ENCODE measurements at places on chromosomes 2 and 18.

DNA sequence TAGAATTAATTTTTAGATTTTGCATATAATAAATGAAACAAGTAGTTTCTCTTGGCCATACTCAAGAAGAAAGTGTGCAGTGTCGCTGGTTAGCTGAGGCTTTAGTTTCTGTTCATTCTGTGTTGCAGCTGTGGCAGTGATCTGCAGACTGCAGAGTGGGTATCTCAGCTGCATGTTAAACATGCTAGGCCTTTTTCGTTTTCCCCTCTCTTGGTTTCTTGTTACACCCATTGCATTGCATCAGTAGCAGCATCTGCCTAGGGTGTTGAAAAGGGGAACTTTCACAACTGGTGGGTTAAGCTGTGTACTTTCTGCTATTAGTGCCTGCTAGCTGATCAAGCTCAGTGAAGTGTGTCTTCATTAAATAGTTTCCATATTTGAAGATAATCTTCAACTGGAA lies 51.3 kb downstream of the ACSL3 start:
- DNase-seq = peak; percentile 65

- DNase-seq = no peak
These were observed 762 bp downstream of the VPS4B start for GRCh38 chr18:63421514-63421913.

GRCh38 chr2:152577579-152577978 lies 139.7 kb downstream of the PRPF40A start:
- DNase-seq = peak; percentile 73

DNA sequence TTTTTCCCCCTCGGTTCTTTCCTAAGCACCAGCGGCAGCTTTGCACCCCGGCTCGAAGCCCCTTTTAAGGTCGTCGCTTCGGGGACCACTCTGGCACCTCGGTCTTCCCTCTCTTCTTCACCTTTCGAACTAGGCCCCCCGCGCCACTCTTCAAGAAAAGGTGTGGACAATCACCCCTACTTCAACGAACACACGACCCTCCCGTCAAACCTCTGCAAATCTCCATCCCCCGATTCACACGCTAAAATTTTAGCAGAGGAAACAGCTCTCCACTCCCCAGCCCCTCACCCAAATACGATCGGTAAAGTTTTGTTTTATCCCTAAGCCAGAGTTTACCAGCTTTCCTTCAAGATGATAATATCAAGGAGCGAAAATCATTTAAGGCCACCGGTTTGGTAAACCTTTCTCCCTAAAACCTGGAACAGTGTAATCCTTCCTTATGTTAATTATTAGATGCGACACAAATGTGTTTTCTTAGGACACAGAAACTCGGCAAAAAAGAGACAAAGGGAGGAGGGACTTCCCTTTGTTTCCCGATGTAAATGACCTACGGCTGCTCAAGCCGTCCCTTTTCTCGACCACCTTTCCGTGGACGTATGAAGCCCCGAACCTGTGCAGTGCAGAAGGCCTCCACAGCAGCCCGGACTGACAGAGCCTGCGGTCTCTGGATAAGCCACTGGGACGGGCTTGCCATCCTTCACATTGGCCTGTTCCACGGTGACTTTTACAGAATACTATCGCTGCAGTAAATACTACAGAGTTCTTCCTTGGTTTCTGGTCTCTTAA lies 85.2 kb downstream of the RBMS1 start:
- no peak for DNase-seq

- DNase-seq = peak; percentile 19
These were observed 304.8 kb downstream of the TRIB2 start for GRCh38 chr2:13021470-13021957.

DNA sequence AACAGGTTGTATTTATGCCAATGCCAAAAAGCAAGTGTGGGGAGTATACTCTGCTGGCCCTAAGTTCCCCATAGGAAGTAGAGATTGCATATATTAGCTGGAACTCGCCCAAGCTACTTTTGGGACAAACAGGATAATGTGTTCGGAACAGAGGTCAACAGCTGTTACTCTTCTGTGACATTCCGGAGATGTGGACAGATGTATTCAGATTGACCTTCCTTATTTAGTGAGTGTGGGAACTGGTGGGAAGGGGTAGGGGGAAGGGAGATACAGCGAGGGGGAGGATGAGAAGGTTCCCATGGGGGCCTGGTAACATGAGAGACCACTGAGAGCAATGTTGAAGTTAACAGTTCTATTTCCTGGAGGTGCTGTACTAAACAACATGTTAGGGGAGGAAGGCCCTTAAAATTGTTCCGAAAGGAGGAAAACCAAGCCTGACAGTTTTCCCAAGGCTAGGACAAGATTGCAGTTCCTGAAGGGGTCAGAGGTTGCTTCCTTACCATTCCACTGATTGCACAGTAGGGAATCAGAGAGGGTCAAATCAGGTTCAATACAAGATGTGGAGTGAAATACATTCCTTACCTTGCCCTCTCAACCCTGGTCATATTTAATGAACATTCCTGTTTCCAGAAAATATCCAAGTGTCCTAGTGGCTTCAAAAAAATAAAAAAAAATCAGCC lies 14.3 kb upstream of the CD28 start:
- no peak for DNase-seq

GRCh38 chr2:231711677-231712450 lies 3.5 kb downstream of the PTMA start:
- DNase-seq = no peak

DNA sequence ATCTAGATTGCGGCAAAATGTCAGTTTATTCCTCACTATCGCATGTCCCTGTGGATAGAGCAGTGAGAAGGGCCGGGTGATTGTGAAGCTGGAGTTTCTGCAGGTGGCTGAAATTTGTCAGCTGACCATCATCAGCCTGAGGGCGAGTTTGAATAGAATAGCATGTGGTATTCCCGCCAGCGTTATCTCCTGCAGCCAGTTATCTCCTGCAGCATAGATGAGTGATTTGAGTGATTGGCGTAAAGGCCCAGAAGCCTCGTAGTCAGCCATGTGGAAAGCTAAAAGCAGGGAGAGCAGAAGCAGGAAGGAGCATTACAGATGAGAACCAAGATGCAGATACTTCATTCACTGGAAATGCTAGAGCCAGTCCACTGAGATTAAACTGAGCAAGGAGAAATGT lies 65.5 kb downstream of the CABLES1 start:
- DNase-seq = no peak

- DNase-seq = no peak
These were observed 20.6 kb upstream of the SLC38A11 start for GRCh38 chr2:164975891-164976290.

DNA sequence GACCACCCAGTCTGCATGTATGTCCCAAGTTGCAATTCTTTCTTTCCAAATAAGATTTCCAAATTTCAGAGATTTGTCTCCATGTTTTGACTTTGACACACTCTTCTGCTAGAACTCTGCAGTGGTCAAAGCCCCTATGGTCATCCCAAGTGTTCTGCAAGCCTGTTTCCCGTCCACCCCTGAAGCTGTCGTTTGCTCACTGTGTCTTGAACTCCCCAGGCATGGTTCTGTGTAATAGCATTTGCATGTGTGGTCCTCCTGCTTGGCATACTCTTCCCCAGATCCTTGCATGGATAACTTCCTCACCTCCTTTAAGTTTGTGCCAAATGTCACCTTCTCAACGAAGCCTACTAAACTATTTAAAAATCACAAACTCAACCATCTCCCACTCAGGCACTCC lies 3.9 kb upstream of the MTLN start:
- no peak for DNase-seq

DNA sequence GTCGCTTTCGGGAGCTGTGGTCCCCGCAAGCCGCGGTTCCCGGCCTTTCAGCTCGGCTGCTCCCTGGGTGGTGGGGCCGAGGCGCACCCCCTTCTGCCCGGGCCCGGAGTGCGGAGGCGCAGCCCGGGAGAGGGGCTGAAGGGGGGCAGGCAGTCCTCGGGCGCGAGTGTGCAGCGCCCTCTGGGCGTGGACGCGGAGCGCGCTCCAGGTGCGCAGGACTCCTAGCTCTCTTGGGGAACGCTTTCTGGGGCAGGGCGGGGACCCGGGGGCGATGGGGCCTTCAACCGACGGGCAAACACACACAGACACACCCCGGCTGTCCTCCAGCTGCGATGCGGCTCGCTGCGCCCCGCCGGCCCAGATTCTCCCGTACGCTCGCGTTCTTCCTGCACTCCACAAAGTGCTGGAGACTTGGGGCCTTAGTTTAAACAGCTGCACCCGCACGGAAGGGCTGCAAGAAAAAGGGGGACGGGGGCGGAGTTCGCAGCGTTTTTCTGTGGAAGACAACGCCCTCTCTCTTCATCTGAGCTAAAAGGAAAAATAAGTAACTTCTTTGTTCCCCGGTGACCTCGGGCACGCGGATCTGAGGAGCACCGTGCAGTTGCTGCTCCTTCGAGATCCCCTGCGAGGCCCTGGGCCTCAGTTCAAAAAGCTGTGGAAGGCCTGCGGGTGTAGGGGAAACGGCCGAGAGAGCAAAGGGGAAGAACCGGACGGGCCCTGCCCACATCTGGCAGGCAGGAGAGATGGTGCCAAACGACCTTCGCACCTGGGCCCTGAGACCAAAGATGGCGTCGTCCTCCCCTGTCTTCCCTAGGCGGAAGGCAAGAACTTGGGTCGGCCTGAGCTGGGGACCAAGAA lies 593 bp upstream of the SDC1 start:
- peak; percentile 49 for DNase-seq

- DNase-seq = no peak
These were observed 39.8 kb upstream of the SNED1 start for GRCh38 chr2:240958366-240959213.

GRCh38 chr18:41940506-41941215 lies 14.4 kb upstream of the PIK3C3 start:
- DNase-seq = peak; percentile 94

GRCh38 chr2:217252181-217252580 lies 392.3 kb upstream of the TNP1 start:
- DNase-seq = no peak

- DNase-seq = no peak
These were observed 99.5 kb downstream of the RAB3GAP1 start for GRCh38 chr2:135151615-135152014.

GRCh38 chr2:51031021-51031780 lies 731 bp downstream of the NRXN1 start:
- DNase-seq = no peak

DNA sequence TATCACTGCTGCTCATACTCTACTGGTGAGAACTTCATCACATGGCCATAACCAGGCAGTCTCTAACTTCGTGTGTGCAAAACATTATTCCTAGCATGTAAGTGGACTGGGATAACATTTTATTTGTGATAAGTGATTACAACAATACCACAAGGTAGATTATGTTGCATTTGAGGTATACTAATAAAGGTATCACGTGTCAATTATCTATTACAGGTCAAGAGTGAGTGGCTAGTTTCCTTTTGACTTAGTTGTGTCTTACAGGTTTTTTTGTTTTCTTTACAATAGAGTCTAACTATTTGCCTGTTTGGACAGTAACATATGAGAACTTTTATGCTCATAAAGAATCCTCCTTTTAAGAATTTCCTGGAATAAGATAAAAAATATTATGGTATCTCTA lies 67.2 kb upstream of the DSC1 start:
- no peak for DNase-seq

DNA sequence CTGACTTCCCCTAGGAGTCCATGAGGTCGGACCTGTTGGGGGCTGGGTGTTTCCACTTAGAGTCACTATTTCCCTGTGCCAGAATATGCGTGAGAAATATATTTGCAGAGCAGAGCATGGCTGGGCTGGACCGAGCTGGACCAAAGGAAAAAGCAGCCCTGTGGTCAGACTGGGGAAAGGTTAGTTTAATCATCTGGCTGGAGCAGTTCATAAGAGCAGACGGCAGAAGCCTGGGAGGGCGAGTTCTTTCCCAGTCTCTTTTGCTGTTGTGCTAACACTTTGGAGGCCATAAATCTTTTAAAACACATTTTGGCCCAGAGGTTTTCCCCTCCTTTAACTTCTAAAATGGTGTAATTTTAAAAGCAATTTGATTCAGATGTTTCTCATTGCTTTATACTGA lies 66.5 kb downstream of the GLI2 start:
- DNase-seq = no peak

DNA sequence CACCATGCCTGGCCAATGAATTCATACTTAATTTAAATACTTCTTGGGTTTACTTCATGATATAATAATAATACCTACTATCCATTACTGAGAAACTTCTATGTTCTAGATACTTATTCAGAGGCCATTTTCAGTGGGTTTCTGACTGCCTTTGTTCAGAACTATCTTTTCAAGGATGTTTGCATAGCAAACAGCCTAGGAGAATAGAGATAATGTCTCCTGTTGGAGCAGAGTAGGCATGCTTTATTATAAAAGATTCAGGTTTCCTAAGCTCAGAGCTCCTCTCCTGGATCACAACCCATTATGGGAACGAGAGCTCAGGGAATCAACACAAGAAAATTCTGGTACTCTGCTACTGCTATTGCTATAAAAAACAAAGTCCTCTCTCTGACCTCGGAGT lies 11.1 kb downstream of the FASTKD1 start:
- DNase-seq = no peak

DNA sequence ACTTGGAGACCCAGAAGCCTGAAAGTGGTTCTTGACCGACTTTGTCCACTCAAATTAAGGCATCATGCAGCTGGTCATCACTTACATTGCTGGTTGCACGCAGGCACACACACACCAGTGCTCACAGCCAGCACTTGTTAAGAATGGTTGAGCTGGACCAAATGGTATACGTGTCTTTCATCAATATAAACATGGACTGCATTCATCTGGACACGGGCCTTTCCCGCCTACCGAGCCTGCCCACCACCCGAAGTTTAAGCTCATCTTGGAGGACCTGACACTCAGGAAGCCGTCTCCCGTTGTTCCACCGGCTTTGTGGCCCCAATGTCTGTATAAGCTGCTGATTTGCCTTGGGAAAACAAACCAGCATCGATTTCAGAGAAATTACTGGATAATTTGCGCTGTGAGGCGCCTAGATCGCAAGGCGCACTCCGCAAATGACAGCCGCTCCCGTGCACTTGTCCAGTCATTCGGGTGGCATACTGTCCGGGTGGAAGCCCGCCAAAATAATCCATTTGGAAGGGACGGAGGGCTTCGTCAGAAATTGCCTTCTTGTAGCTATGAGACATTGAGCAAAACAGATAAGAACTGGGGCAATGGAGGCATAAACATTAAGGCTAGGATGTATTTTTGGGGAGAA lies 40.1 kb upstream of the AKAIN1 start:
- peak; percentile 11 for DNase-seq

DNA sequence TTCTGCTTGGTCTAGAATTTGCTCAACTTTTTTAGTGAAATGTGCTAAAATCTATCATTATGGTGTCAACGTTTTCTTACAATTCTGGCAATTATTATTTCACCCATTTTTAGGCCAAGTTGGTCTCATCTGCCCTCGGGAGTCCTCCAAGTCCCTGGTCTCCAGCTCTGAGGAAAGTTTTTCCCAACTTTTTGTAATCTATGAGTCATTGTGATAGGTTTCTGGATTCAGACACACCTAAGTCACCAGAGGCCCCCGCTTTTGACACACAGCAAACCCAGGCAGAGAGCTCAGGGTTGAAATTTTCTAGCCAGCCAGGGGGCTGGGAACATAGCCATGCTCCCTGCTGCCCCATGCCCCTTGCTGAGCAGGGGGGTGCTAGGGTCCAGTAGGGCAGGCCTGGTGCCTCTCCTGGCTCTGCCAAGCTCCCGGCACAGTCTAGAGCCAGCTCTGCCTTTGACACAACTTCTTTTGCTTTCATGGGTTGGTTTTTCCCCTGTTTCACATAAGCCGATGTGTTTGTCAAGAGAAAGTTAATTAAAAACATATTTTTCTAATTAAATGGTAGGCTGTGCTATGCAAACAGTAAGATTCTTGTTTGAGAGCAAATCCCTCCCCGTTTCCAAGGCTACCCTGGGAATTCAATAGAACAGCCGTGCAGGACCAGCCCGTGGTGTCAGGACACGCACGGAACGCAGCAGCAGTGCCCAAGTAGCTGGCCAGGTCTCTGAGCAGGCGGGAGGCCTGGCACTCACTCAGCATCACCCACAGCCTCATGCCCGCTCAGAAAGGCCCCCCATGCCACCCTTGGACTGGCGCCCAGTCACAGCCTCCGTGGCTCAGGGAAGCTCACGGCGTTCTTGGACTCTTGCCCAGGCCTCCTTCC lies 25.5 kb upstream of the SNED1 start:
- DNase-seq = no peak
